ENCODE measurements at places on chromosomes 1 and 21.

GRCh38 chr1:79604490-79605198 lies 598.1 kb upstream of the ADGRL4 start:
- DNase-seq, result no peak

DNA sequence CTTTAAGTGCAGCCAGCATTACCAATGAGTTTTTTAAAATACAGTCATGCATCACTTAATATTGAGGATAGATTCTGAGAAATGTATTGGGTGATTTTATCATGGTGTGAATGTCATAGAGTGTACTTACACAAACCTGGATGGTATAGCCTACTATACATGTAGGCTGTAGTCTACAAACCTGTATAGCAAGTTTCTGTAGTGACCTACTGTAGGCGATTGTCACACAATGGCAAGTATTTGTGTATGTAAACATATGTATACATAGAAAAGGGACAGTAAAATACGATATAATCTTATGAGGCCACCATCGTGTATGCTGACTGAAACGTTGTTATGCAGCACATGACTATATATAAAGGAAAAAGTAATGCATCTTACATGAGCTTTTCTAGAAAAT lies 48.2 kb downstream of the RPE65 start:
- no peak for DNase-seq

GRCh38 chr1:212651521-212651920 lies 43.0 kb downstream of the ATF3 start:
- DNase-seq, result no peak

DNA sequence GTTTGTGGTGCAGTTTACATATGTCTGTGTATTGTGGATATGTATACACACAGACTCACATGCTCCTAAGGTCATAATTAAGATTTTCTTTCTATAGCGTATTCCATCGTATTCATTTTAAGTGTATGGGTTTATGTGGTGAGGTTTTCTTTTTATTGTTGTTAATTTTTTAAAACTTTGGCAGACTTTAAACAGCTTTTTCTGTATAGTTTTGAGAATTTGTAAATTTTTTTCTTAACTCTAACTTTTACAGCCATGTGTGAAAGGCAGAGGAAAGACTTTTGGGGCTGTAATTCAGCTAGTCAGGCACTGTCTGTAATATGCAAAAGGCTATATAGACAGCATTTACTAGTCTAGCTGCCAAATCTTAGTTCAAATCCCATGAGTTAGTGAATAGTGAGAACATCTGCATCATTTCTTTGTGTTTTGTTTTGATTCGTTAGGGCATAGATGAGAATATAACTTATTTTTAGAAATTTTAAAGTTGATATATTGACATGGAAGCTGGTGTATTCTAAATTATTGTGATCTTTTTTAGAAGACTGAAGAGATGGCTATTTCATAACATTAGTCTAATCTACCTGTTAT lies 2.3 kb downstream of the MAGI3 start:
- DNase-seq, result no peak

DNA sequence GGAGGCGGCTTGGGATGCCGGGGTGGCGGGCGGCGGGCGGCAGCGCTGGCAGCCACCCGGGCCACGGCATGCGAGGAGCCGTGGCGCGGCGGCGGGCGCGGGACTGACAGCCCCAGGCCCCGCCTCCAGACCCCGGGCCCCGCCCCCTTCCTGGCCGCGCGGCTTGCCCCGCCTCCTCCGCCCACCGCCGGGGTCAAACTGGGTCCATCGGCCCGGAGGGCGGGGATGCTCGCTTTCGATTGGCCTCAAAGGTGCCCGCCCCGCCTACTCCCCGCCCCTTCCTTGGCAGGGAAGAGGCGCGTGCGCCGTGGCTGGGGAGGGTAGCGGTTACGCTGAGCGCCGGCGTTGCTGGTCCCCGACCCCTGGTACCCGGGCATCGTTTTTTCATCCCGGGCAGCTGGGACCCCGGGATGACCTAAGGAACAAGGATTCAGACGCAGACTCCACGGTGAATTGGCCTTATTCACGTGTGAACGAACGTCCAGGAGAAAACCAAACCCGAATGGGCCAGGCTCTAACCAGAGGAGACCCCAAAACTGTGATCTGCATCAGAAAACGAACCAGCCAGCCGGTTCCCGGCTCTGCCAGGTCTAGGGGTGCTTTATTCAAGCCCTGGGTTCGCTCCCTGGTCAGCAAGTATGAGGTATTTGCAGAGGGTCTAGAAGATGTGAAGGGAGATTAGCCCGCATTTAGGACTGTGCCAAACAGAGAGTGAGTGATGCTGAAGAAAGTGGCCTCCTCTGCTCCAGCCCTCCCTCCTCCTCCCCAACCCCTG lies 117.2 kb upstream of the GUCA2B start:
- peak; percentile 64 for DNase-seq

GRCh38 chr1:8969937-8970336 lies 24.3 kb downstream of the CA6 start:
- no peak for DNase-seq

- DNase-seq, result no peak
Measured at GRCh38 chr1:206856674-206857464, 8.6 kb upstream of the IL20 start.
